ENCODE measurements at places on chromosomes 2 and 18.
A peak's percentile ranks its signal among the peaks of the same experiment; 100 is the strongest.

GRCh38 chr2:234102112-234102511 is 51.6 kb downstream of the SPP2 start:
- no peak for DNase-seq

GRCh38 chr2:150303281-150303680 is 184.2 kb downstream of the RND3 start:
- DNase-seq, result no peak

DNA sequence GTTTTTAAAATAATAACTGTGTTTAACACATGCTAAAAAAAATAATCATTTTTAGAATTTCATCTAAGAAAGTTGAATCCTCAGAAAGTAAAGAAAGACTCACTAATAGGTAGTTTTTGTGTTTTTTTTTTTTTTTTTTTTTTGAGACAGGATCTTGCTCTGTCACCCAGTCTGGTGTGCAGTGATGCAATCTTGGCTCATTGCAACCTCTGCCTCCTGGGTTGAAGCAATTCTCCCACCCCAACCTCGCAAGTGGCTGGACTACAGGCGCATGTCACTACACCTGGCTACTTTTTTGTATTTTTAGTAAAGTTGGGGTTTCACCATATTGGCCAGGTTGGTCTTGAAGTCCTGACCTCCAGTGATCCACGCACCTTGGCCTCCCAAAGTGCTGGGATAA is 7.1 kb downstream of the CKAP2L start:
- DNase-seq, result no peak

DNA sequence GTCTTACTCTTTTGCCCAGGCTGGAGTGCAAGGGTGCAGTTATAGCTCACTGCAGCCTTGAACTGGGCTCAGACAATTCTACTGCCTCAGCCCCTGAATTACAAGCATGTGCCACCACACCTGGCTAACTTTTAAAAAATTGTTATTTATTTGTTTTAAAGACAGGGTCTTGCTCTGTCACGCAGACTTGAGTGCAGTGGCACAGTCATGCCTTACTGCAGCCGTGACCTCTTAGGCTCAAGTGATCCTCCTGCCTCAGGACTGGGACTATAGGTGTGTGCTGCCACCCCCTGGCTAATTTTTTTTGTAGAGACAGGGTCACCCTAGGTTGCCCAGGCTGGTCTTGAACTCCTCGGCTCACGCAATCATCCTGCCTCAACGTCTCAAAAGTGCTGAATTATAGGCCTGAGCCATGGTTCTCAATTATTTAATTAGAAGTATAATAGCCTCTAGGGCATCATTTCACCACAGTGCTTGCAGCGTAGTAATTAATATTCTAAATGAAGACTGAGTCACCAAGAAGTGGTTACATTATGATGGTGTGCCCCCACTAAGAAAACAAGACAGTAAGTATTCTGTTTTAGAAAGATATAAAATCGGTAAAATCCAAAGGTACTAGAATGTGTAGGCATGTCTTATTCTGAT is 69.6 kb downstream of the EML4 start:
- DNase-seq, result peak; percentile 55

DNA sequence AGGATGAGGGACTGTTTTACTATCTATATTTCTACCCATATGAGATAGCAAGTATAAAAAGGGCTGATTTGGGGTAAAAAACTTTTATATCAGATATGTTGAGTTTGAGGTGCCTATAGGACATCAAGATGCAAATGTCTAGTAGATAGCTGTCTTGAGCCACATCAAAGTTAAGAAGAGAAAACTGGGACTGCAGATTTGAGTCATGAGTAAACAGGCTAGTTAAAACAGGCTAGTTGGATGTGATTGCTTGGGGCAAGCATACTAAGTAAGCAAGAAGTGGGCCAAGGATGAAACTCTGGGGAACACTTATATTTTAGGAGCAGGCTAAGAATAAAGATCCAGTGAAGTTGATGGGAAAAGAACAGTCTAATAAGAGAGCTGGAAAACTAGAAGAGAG is 2.8 kb upstream of the SCRN3 start:
- no peak for DNase-seq

GRCh38 chr18:48803951-48804855 is 146.6 kb downstream of the SMAD7 start:
- no peak for DNase-seq

GRCh38 chr2:23944527-23944926 is 4.3 kb downstream of the UBXN2A start:
- DNase-seq, result no peak

DNA sequence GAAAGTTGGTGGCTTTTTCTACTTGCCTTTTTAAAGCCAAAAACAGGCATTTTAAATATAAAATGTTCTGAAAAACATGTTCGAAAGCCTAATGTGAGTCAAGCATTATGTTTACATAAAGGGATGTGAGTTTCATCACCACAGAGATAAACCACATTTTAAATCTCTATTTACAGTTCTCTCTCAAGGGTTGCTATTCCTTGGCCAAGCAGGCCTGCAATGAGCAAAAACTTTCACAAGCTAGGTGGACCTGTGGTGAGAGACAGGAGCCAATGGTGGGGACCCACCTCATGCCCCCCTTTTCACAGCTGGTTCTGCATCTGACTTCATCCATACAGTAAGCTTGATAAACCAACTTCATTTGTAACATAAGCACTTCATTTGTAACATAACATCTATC is 65.1 kb downstream of the CUL3 start:
- peak; percentile 29 for DNase-seq

DNA sequence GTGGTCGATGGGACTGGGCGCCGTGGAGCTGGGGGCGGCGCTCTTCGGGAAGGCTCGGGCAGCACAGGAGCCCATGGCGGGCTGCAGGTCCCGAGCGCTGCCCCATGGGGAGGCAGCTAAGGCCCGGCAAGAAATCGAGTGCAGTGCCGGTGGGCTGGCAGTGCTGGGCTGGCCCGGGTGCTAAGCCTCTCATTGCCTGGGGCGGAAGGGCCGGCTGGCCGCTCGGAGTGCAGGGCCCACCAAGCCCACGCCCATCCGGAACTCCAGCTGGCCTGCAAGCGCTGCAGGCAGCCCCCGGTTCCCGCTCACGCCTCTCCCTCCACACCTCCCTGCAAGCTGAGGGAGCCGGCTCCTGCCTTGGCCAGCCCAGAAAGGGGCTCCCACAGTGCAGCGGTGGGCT is 748.4 kb upstream of the NRXN1 start:
- DNase-seq, result no peak

- no peak for DNase-seq
Measured at GRCh38 chr2:158112992-158113391, 11.3 kb downstream of the UPP2 start.

GRCh38 chr18:71797554-71797953 is 746.6 kb downstream of the CBLN2 start:
- no peak for DNase-seq

GRCh38 chr2:200509235-200509611 is 645 bp downstream of the KCTD18 start:
- no peak for DNase-seq

- DNase-seq, result no peak
Measured at GRCh38 chr18:5180254-5180653, 16.8 kb downstream of the AKAIN1 start.

DNA sequence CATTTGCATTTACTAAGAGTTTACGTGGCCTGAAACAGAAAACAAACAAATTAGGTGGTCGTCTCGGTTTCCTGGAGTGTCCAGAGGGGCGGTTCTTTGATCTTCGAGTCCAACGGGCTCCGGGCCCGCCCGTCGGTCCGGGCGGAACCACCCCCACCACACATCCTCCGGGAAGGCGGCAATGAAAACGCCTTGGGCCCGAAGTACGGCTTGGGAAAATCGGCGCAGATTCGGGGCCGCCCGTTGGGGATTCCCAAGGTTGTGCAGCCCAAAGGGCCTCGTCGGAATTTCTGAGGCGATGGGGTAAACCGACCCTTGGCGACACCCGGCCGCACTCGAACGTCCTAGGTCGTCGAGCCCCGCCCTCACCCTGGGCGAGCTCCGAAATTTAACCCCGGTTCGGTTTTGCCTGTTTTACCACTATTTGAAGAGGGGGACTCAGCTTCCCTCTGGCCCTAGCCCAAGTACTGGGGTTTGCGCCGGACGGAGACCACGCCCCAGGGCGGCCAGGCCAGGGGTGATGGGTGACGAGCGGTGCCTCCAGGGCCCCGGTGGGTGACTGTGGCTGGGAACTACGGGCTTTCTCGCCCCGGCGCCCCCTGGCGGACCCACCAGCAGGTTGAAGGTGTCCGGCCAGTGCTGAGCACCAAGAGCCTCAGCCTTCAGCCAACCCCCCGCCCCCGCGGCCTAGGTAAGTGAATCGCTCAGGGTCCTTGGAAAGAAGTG is 1.9 kb upstream of the CFAP53 start:
- DNase-seq, result peak; percentile 84

- no peak for DNase-seq
Measured at GRCh38 chr2:240402566-240403272, 32.7 kb upstream of the GPC1 start.

GRCh38 chr18:23617412-23618014 is 31.2 kb upstream of the NPC1 start:
- no peak for DNase-seq

GRCh38 chr18:79637921-79638909 is 41.4 kb upstream of the CTDP1 start:
- DNase-seq, result no peak

- DNase-seq, result no peak
Measured at GRCh38 chr2:174153757-174154680, 94.3 kb downstream of the OLA1 start.

DNA sequence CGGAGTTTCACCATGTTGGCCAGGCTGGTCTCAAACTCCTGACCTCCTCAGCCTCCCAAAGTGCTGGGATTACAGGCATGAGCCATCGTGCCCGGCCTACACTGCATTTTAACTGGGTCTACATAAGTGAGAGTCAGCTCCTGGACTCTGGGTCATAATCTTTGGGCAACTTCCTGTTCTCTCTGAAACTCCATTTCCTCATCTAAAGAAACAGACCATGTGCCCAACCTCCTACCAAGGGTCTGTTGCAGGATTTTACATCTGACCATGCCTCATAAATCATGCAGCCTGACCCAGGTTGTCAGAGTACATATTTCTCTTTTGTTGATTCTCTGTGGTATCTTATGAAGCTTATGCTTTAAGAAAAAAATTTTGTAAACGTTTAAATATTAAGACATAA is 280.4 kb downstream of the ALPK2 start:
- DNase-seq, result no peak

DNA sequence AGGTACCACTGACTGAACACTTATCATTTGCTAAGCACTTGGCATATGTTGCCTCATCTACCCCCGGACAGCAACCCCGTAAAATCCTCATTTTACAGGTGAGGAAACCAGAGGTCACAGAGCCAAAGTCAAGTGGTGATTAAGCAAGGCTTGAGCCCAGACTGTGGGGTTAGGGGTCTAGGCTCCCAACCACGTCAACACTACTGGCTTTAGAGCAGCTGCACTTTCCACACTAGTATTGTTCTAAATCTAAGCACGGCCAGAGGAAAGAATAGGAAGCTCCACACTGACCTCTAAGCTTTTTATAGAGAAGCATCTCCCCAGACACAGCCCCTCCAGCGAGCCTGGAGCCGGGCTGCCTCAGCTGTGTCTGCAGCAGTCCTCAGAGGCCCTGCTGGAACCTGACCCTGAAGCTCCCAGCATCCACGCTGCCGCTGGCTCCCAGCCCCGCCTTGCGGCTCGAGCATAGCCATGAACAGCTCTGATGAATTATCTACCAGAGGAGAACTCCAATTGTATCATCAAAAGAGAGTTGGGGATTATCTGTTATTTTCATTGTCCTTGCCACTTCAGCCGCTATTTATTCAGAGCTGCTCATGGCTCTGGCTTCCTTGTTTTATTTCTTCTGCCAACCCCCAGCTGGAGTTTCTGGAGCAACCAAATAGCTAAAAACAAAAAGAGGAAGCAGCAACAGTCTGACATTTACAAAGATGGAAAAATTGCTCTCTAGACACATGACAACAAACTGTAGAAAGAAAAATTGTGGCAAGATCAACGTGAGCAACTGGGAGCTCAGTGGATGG is 62.2 kb upstream of the RTN4 start:
- no peak for DNase-seq
